ENCODE measurements at places on chromosomes 13 and 19. TPM values are rescaled to one million over a fixed set of nuclear protein-coding genes. Genes with fewer than 3 reads are reported as not detected.

The SOX1 gene
- total RNA-seq, result not detected

The NCAN gene
- total RNA-seq, result 0.03 TPM

The TEX26 gene
- total RNA-seq, result not detected

The TGFBR3L gene
- total RNA-seq, result 0.70 TPM

The RFXAP gene
- 2.3 TPM for total RNA-seq

All from HT1080 (cell line).